ENCODE measurements at places on chromosomes 4 and X.

GRCh38 chr4:26731351-26732035 is 129.1 kb upstream of the STIM2 start:
- no peak for DNase-seq

DNA sequence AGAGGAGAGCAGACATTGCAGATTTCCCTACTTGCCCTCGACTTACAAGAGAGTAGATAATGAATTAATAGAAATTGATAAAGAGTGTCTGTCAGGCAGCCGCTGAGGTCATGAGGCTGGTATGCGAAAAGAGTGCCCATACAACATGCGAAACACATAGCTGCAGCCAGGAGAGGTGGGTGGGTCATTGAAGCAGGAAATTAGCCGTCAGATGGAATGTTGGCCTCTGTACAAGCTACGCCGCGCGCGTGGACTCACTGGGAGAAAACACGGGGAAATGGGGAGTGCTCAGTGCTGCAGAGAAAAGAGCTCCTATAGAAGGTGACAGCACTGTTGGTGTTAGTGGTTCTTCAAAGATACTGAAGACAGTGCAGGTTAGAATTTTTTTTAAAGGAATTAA is 125.1 kb downstream of the RAPGEF2 start:
- no peak for DNase-seq

GRCh38 chr4:147157860-147158701 is 212.4 kb upstream of the TTC29 start:
- no peak for DNase-seq

- DNase-seq, result no peak
Observed at GRCh38 chrX:153501530-153501929, 6.8 kb downstream of the BGN start.

- no peak for DNase-seq
Observed at GRCh38 chr4:97828646-97829045, 314.6 kb downstream of the STPG2 start.

- no peak for DNase-seq
Observed at GRCh38 chrX:30568136-30568535, 9.4 kb downstream of the TASL start.

GRCh38 chr4:71857713-71858451 is 74.0 kb upstream of the GC start:
- DNase-seq, result no peak

- no peak for DNase-seq
Observed at GRCh38 chr4:10584042-10584441, 100.5 kb downstream of the CLNK start.

GRCh38 chr4:184438375-184438774 is 36.0 kb downstream of the IRF2 start:
- no peak for DNase-seq

DNA sequence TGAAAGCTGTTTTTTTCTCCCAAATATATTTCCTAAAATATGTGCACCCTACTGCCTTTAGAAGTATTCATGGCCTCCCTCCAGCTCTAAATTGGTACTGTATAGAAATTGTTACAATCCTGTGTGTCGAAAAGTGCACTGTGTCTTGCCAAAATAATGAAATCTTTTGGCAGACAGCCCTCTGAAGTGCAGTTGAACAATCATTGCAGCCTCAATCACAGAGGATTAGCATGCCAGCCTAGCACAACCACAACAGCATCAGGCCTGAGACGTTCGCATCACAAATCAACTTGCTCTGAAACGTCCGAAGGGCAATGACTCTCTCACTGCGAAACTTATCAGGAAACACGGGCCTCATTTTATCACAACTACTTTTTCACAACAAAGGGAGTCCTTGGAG is 99.0 kb downstream of the ANOS1 start:
- DNase-seq, result no peak

GRCh38 chr4:79917246-79917645 is 155.8 kb downstream of the ANTXR2 start:
- peak; percentile 33 for DNase-seq
